OCI-LY7 (cell line): ENCODE measurements at places on chromosomes 7 and 10. TPM values are rescaled to one million over a fixed set of nuclear protein-coding genes. Genes with fewer than 3 reads are reported as not detected.
A peak's percentile ranks its signal among the peaks of the same experiment; 100 is the strongest.

DNA sequence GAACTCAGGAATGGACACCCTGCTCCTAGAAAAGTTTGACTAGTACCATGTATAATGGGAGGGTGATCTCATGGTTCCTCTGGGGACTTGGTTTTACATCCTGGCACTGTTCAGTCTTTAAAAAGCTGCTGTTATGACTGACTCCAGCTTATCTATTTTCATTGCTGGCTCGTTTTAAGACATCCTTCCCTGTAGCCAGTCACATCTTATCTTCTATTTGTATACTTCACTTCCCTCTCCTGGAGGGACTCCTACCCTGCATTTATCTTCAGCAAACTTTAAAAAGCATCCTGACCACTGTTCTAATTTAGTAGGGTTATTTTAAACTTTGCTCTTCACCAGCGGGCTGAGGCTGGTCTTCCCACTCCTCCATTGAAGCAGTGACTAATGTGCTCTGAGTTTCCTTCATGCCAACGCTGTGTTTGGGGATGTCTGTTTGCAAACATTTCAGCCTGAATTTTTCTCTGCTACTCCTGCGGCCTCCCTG lies 72.9 kb upstream of the ARMC3 start:
- DNase-seq: no peak

GRCh38 chr7:37541810-37542443 lies 93.3 kb upstream of the ELMO1 start:
- DNase-seq: no peak

- DNase-seq: no peak
Observed at GRCh38 chr7:22675917-22676343, 51.1 kb upstream of the IL6 start.

DNA sequence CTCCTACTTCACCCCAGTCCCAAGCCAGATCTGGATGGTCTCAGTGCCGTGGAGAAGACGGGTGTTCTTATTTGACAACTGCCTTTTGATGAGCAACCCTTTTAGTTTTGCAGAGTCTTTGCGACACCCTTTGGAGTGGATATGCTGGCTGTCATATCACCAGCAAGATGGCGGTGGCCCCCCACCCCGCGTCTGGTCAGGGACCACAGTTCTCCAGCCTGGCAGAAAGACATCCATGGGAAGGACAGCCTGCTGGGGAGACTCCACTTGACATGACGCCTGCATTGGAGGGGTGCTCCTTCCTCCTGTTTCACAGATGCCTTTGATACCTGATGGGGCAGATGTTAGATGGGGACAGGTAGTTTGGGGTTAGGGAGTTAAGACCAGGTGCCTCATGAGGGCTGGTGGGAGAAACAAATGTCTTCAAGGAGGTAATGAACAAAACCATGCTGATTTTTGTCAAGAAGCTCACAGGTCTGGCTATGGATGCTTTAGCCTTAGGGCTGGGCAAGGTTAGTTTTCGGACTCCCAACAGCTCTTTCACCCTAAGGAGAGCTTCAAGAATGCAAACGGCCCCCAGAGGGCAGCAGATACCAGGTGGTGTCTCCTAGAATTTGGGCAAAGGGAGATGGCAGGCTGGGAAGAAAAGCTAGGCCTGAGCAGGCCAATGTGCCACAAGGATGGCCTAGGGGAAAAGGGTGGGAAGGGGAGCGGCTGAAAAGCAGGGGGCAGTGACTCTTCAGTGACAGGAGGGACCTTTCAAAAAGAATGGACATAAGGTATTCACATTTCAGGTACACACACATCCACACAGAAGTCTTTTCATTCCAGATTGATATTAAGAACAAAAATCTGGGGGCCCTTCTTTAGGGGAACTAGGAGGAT lies 95.2 kb downstream of the CLEC2L start:
- DNase-seq: peak; percentile 40

- DNase-seq: no peak
Observed at GRCh38 chr10:85280014-85280413, 951.6 kb downstream of the CCSER2 start.

DNA sequence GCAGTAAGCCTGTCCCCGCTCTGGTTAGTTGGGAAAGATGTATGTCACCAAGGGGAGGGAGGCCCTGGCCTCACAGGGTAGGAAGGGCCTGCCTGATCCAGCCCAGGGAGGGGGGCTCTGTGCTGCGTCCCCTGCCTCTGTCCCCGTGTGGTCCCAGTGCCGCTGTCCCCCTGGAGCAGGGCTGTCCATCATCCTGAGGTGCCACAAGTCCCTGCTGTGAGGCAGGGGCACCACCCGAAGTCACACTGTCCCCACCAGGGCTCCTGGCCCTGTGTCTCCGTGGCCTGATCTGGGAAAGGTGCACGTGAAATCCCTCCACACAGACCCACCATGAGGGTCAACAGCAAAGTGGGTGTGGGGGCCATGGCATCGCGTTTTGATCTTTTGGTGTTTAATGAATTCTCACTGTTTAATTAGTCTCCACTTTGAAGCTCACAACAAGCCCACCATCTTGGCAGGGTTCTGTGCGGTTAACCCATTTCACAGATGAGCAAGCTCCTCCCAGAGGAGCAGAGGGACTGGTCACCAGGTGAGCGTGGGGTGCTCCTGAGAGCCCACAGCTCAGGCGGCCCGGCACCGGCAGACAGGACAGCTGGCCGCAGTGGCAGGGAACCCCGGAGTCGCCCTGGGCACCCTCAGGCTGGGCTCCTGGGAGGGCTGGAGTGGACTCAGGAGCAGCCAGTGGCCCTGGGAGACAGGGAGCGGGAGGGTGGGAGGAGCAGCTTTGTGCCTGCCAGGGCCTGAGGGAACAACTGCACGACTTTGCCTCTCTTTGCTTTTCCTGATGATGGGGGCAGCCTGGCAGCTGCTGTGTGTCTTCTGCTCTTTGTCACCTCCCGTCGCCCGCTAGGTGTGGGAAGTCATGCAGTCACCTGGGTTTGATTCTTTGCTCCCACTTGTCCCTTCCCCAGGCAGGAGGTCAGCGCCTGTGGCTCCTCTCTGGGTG lies 12.0 kb upstream of the CRYGN start:
- DNase-seq: no peak

VAX1 gene
- not detected in 2 replicates for total RNA-seq

KEL gene
- 1.9 and 2.2 TPM in 2 replicates for total RNA-seq

MSMB gene
- not detected in 2 replicates for total RNA-seq

FKBP6 gene
- total RNA-seq: not detected in 2 replicates

GRCh38 chr7:68321076-68321639 lies 1277.1 kb upstream of the AUTS2 start:
- no peak for DNase-seq

HABP2 gene
- not detected in 2 replicates for total RNA-seq

DNA sequence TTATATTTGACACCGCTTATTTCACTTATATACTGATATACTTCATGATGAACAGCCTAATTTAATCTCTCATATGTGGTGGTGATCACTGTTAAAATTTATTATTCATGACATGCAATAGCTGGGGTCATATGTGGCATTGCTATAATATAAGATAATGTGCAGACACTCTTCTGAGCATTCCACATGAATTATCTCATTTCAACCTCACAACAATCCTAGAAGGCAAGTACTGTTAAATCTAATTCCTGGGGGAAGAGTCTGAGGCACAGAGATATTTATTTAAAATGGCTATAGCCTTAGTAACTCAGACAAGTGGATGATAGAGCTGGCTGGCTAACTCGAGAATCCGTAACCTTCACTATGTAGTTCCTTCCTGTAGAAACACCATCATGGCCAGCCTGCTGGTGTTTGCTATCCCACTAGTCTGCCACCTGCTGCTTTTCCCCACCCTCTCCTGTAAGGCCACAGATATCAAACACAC lies 46.6 kb upstream of the A1CF start:
- DNase-seq: no peak

GRM8 gene
- not detected in 2 replicates for total RNA-seq

- DNase-seq: no peak
Observed at GRCh38 chr10:122688293-122688989, 11.2 kb downstream of the C10orf120 start.

GRCh38 chr10:6101181-6101580 lies 12.3 kb downstream of the RBM17 start:
- DNase-seq: peak; percentile 72

UNCX gene
- not detected in 2 replicates for total RNA-seq

AKR1C8 gene
- total RNA-seq: not detected in 2 replicates

AQP1 gene
- not detected in 2 replicates for total RNA-seq

CAMK2B gene
- 0.92 and 1.1 TPM in 2 replicates for total RNA-seq

GRCh38 chr10:91772461-91772860 lies 25.8 kb upstream of the TNKS2 start:
- DNase-seq: no peak

DNA sequence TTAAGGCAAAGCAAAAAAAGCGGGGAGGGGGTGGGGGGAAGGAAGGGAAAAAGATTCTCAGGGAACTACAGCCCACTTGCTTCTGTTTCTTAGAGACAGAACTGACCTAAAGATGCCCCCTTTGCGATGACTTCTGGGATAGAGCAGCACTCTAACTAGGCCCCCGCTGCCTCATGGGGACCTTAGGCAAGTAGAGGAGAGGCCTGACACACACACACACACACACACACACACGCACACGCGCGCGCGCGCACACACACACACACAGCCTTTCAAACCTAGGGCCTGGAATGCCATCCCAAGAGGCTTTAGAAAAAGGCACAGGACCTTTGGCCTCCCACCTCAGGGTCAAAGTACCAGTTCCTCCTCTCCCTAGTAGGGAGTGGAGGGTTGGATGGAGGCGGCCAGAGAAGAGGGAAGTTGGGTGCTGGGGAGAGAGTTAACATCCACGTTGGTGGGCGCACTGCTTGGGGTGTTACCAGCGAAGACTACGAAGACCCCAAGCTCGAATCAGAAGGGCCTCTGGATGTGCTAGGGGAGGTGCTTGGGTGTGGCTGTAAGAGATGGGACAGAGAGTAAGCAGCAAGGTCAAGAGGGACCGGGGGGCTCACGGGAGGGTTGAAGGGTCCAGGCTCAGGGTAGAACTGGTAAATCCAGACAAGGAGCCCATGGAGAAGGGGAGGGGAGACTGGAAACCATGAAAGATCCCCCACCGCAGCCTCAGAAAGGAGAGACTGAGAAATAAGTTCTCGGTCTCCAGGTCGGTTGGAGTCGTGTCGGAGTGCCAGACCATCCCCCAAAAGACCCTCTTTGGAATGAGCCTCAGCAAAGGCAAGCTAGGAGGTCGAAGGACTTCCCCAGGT lies 1.2 kb upstream of the COL1A2 start:
- no peak for DNase-seq

- DNase-seq: no peak
Observed at GRCh38 chr10:88012641-88013040, 149.2 kb downstream of the PTEN start.

SRRM3 gene
- not detected in 2 replicates for total RNA-seq

- DNase-seq: no peak
Observed at GRCh38 chr7:44678471-44679179, 70.0 kb upstream of the ZMIZ2 start.

DNA sequence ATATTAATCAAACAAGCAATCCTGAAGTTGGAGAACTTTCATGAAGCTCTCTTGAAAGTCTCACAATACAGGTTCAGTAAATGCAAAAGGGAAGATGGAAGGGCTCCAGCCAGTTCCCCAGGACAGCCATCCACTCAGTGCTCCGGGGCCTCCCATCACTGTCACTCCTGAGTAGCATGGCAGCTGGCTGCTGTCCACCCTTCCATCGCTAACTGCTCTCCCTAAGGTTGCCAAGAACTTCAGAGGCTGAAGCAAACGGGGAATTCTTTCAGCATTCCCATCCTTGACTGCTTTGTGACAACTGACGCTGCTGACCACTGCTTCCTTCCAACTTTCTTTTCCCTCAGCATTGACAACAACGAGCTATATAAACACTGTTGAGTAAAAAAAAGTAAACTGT lies 69.1 kb downstream of the VPS41 start:
- no peak for DNase-seq

DNA sequence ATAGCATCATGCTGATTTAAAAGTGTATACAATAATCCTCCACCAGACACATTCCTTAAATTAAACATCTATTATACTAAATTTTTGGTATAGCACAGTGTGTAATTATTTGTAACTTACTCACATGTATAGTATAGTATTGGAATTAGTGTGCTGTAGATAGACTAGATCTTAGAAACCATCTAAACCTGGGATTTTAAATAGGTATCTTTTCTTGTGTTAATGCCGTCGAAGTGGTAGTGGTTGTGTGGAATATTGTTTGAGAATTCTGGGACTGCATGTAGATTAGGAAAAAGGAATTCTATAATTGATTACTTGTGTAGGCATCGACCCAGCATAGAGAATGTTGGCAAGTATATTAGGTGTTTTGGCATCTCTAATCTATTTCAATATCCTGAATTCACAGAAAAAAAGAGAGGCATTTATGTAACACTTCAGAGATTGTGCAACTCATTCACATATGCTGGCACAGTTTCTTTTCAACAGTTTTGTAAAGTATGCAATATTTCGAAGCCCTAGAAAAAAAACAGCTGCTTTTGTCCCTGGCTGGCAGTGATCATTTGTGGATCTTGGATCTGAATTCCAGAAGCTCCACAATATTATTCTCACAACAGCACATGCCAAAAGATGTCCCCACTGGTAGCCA lies 145.5 kb upstream of the AGR3 start:
- no peak for DNase-seq

DNA sequence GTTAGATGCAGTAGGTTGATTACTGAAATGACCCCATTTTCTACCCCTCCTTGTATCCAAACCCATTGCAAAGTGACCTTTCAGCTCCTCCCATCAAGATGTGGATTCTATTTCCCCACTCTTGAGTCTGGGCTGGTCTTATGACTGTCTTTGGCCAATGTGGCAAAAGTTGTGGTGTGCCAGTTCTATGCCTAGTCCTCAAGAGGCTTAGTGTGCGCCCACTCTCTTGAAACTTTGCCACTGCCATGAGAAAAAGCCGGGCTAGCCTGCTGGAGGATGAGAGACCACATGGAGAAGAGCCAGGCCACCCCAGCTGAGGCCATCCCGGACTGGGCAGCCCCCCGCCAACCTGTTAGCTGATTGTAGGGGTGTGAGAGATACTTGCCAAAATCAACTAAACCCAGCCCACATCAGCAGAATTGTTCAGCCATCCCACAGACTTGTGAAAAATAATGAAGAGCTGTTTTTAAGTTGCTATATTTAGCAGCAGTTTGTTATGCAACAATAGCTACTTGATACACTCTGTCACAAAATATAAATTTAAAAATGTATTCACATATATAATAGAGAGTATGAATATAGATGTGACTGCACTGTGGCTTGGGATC lies 131.0 kb upstream of the PALS2 start:
- DNase-seq: no peak

- no peak for DNase-seq
Observed at GRCh38 chr7:120320218-120320961, 47.4 kb downstream of the KCND2 start.

DNA sequence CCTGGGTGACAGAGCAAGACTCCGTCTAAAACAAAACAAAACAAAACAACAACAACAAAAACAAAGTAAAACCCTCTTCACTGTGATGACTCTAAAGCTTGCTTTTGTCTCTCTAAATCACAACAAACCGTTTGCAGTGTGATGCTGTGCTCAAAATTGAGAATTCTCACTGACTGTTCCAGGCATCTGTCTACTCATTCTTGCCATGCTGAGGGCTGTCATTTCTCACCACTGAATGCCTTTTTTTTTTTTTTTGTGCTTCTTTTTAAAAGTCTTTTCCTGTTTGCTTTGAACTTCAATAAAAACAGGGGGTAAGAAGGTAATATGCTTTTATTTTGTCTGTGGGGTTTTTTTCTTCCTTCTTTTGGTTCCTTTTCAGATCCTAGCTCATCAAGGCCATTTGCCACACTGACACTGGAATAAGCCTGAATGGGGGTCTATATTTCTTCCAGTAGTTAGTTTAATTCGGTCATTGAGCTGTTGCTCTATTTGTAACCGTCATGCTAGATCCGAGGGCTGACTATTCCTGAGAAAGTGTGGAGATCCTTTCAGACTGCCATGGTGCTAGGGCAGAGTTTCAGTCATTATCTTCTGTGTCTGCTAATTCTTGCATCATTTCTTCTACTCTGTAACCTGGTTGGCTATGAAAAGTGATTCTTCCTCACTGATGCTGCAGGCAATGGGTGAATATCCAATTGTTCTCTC lies 10.6 kb downstream of the FAS start:
- DNase-seq: peak; percentile 23

SLC35G1 gene
- total RNA-seq: 6.0 and 6.9 TPM in 2 replicates

NME8 gene
- not detected in 2 replicates for total RNA-seq
